ENCODE measurements at places on chromosomes 3 and 15.

GRCh38 chr3:176814285-176814684 lies 383.0 kb downstream of the TBL1XR1 start:
- DNase-seq, result peak; percentile 76

DNA sequence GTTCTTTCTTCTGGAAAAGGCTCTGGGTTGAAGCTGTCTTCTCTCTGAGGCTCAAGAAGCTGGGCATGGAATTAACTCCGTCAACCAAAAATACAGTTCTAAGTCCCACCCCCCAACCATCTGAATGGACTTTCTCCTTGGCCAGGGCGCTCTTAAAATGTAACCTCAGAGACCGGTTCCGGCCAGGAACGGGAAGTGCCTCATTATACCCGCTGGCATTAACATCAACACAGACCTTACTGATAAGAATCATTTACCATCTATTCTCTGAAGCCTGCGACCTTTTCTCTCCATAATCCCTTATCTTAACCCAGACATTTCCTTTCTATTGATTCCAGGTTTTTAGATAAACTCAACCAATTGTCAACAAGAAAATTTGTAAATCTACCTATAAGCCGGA lies 64.7 kb downstream of the ATP1B3 start:
- DNase-seq, result no peak

DNA sequence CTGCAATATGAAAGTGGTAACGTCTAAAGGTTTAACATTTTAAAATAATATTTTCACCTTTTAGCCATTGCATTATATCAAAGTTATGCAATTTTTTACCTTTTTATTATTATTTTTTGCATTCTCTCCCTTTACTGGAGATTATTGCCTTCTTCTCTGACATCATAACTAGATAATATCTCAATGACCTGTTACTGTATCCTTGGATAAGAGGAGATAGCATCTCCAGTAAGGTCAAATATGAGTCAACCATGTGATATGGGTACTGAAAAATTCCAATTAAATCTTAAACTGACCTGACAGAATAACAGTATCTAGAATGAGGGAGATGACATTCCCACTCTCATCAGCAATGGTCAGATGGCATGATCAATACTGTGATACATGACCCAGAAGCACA lies 108.3 kb downstream of the ZBTB20 start:
- no peak for DNase-seq

GRCh38 chr3:46684891-46685290 lies 8.6 kb downstream of the ALS2CL start:
- no peak for DNase-seq

DNA sequence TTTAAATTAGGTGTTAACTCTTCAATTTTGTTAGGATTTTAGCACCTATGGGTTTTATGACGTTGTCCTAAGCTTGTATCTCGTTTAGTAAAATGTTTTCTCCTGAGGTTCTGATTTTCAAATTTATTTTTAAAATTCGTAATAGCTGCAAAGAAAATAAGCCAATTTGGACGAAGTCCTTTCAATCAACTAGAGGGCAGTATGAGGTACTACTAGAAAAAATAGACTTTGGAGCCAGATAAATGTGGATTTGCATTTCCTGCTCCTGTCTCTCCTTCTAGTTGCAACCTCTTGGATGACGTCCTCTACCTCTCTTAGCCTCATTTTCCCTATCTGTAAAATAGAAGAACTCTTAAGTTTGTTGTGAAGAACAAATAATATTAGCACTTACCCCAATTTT lies 81.1 kb downstream of the SLTM start:
- DNase-seq, result no peak

- no peak for DNase-seq
Observed at GRCh38 chr15:33402600-33402999, 91.8 kb downstream of the RYR3 start.

DNA sequence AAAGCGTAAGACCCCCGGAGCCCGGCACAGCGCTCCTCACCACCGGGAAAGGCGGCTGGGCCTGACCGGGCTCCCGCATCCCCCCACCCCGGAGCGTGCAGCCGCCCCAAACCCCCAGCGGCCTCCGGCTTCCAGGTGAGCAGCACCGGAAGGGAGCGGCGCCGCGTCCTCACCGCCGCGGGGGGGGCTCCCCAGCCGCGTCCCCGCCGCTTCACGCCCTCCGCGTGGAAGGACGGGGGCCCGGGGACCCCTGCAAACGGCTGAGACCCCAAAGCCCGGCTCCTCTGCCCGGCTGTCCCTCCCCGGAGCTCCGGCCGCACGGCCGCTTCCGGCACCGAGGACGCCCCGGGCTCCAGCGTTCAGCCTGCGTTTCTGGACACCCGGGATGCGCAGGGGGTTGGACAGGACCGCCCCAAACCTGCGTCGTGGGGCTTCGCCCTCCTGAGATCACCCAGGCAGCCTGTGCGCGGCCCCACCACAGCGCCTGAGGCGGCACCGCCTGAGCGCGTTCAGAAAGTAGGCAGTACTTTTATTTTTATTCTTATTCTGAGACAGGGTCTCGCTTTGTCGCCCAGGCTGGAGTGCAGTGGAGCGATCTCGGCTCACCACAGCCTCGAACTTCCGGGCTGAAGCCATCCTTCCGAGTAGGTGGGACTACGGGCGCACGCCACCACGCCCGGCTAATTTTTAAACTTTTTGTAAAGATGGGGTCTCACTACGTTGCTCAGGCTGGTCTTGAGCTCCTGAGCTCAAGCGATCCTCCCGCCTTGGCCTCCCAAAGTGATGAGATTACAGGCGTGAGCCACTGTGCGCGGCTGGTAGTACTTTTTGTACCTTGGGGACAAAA lies 51.6 kb upstream of the BLM start:
- peak; percentile 86 for DNase-seq

DNA sequence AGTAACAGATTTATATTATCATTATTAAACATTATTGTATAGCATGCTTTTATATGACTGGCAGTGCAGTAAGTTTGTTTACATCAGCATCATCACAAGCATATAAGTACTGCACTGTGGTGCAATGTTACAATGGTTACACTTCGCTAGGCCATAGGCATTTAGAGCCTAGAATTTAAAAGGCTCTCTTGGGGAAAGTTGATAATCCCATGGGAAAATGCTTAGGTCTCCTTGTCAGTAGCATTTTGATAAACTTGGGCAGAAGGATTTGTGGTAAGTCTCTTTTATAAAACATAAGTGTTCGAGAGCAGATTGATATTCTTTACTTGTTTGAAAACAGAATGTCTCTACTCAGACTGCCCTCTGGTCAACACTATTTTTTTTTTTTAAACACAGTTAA lies 7.5 kb downstream of the DTWD1 start:
- no peak for DNase-seq

- DNase-seq, result no peak
Observed at GRCh38 chr3:64184621-64185020, 40.6 kb downstream of the PRICKLE2 start.

DNA sequence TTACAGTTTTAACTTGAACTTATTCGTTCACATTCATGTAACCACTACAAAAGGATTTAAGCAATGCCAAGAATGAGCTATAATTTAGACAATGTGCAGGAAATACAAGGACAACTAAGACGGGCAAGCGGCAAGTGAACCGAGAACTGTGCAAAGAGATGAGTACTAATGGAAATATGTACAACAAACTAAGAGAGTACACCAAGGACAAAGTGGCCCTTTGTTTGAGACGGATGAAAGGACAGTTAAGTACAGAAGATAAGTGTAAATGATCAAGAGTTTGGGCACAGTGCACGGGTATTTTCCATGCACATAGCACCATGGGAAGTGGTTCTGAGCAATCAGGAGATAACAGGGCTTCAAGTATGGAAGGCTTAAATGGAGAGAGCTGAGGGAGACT lies 281.7 kb downstream of the ROBO2 start:
- no peak for DNase-seq

GRCh38 chr3:127015282-127016042 lies 32.5 kb downstream of the PLXNA1 start:
- no peak for DNase-seq

GRCh38 chr15:70046679-70047369 lies 50.9 kb downstream of the TLE3 start:
- DNase-seq, result no peak

- DNase-seq, result no peak
Observed at GRCh38 chr3:70543493-70543892, 231.1 kb upstream of the MDFIC2 start.

DNA sequence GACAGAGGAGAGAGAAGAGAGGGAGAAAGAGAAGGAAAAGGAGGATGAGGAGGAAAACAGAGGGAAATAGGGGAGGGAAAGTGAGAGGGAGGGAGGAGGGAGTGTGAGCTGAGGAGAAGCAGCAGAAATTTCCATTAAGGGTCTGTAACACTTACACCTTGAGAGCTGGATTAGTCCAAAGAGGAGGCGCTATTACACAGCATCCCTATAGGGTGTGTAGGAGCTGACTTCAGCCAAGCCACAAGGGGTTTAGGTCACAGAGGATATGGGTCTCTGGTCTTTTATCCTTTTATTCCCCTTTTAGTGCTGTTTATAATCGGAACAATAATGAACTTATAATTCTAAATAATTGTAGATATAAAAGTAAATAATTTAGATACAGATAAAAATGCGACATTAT lies 230.4 kb downstream of the GABRG3 start:
- no peak for DNase-seq

DNA sequence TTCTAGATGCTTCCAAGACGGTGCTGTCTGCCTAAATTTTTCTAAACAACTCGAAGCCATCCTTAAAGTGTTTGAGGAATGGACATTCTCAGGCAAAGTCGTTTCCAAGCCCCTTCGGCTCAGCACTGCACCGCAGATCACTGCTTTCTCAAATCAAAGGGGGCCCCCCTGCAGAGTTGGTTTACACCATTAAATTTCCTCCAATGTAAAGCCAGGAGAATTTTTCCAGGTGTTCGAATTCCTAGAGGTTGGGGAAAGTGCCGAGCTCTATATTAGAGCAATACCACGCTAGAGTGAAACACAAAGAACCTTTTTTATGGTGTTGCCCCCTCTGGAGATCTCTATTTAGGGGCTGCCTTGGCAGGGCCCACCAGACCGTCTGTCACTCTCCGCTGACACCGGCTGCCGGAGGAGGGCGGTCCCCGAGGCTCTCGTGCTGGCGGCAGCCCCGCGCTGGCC lies 277.9 kb upstream of the NR2F2 start:
- no peak for DNase-seq

GRCh38 chr15:57662091-57662744 lies 44.3 kb upstream of the POLR2M start:
- DNase-seq, result no peak

- DNase-seq, result no peak
Observed at GRCh38 chr3:46626039-46626438, 13.7 kb downstream of the FAM240A start.

DNA sequence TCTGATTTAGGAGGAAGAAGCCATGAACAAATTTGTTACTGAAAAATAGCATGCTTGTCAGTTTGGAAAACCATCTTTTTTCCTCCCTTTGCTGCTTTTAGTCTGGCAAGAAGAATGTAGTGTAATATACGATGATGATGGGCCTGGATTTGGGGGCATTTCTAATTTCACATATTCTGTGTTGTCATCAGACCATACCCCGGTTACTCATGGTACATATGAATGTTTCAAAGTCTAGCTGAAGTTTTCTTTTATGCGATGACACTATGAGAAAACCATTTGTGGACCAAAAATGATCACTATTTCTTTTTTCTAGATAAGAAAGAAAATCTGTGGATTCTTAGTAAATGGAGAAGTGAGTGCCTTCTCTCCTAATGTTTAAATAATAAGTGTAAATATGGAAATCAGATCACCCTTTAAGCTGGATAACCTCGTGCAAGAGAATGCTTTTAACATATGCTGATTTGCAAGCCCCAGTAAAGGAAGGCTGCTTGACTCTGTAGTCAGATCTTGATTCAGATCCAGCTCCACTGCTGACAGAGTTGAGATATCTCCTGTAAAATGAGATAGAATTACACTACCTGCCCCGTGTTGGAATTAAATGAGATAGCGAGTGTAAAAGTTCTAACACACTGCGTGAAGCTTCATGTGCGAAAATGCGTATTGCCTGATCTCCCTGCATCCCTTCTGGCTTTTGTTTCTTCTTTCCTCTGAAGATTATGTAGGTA lies 3.0 kb downstream of the MEF2A start:
- no peak for DNase-seq

DNA sequence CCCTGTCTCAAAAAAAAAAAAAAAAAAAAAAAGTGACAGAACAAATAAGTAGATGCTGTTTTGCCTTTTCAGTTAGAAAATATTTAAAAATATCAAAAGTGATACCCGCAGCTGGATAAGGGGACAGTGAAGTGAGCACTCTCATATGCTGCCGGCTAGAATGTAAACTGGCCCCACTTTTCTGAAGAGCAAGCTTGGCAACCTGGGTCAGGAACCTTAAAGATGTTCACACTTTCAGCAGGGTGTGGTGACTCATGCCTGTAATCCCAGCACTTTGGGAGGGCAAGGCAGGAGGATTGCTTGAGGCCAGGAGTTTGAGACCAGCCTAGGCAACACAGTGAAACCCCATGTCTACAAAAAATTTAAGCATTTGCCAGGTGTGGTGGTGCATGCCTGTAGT lies 17.4 kb downstream of the FSD2 start:
- DNase-seq, result no peak

DNA sequence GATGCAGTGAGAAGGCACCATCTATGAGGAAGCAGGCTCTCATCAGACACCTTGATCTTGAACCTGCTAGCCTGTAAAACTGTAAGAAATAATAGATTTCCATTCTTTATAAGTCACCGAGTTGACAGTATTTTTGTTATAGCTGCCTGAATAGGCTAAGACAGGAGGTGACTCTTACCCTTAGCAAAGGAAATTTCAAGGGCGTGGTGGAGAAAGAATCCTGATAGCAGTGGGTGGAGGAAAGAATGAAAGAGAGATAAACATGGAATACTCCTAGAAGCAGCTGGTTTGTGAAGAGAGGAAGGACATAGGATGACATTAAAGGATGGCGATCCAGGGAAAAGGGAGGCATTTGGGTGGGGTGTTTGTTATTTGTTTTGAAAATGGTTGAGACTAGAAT lies 41.4 kb downstream of the SIDT1 start:
- no peak for DNase-seq

DNA sequence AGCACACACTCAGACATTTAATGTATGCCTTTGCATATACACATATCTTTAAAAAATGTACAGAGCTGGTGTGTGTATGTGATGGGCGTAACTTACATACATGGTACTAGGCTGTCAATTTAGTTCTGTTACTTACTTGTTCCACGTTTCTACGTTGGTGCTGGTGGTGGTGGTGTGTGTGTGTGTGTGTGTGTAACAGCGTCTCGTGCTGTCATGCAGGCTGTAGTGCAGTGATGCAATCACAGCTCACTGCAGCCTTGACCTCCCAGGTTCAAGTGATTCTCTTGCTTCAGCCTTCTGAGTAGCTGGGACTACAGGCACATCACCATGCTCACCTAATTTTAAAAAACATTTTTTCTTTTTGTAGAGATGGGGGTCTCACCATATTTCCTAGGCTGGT lies 64.2 kb downstream of the ISG20 start:
- no peak for DNase-seq

- DNase-seq, result no peak
Observed at GRCh38 chr15:85284497-85284896, 95.9 kb upstream of the AKAP13 start.

DNA sequence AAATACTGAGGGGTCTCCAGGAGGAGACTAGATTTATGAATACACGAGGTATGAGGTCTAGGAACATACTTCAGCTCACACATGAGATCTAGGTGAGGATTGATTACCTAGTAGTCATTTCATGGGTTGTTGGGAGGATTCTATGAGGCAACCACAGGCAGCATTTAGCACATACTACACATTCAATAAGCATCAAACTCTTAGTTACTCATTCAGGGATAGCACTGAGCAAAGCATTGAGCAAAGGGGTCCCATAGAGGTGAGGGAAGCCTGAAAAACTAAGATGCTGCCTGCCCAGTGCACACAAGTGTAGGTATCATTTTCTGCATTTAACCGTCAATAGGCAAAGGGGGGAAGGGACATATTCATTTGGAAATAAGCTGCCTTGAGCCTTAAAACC lies 4.5 kb downstream of the CCR5 start:
- no peak for DNase-seq
